ENCODE measurements at places on chromosomes 2 and 18.

- no peak for DNase-seq
Observed at GRCh38 chr2:126828491-126828890, 70.2 kb upstream of the TEX51 start.

DNA sequence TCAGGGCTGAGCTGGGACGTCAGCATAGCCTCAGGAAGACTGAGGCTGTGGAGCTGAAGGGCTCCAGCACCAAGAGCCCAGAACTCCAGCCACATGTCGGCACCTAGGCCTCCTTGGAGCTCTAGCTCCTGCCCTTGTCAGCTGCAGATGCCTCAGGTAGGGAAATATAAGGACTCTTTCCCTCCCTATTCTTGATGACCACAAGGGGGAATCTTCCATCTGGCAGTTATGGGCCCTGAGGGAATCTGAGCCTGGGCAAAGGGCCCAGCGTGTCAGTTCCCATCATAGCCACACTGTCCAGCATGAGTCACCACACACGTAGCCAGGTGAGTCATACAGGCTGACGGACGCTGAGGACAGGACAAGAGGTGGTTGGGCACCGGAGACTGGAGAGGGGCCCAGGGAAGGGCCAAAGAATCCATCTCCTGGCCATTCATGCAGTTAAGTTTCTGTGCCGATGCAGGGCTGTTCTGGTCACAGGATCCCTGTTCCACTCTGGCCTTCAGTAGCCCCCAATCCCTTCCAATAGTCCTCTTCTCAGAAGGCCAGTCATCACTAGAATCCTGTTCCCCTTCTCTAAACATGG lies 1.8 kb downstream of the MPV17 start:
- DNase-seq, result no peak

GRCh38 chr2:71531522-71532047 lies 78.2 kb downstream of the DYSF start:
- DNase-seq, result no peak

GRCh38 chr18:41391616-41392595 lies 563.1 kb upstream of the PIK3C3 start:
- DNase-seq, result peak; percentile 30

DNA sequence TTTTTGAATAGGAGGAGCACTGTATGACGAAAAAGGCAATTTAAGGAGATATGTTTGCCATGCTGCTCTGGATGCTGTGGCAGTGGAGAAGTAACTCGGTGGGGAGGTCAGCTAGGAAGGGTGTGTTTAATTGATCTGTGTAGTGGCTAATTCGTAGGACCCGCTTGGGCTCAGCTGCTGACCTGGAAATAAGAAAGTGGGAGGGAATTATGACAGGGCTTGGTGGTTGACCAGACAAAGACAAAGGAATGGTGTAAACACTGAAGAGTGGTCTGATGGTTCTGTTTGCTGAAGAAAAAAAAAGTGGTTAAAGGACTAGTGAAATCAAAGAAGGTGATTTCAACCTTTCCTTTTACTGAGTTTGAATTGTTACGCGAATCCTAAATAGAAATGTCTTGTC lies 146.0 kb downstream of the MAP4K4 start:
- DNase-seq, result no peak

DNA sequence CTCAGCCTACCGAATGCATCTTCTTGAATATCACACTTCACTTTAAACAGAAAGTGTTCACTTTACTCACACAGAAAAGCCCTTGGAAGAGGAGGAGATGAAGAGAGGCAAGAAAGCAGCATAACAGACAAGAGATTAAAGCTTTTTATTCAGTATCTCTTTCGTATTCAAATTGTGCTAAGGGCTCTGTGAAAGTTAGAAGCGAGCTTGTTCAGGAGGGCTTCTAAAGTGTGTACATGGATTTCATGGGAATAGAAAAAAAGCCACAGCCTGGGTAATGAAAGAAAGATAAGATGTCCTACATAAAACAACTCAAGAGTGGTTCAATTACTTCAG lies 531.9 kb downstream of the TMEM182 start:
- DNase-seq, result no peak

GRCh38 chr2:88857951-88858411 lies 166.5 kb downstream of the RPIA start:
- DNase-seq, result no peak

GRCh38 chr18:58175122-58175785 lies 131.2 kb downstream of the NEDD4L start:
- DNase-seq, result no peak

- DNase-seq, result no peak
Observed at GRCh38 chr2:150133623-150134022, 353.8 kb downstream of the RND3 start.

- peak; percentile 66 for DNase-seq
Observed at GRCh38 chr2:227761740-227762476, 16.2 kb downstream of the SCYGR8 start.

GRCh38 chr2:69554981-69555380 lies 88.6 kb downstream of the AAK1 start:
- DNase-seq, result no peak

GRCh38 chr18:13378150-13378549 lies 159.6 kb downstream of the LDLRAD4 start:
- no peak for DNase-seq

DNA sequence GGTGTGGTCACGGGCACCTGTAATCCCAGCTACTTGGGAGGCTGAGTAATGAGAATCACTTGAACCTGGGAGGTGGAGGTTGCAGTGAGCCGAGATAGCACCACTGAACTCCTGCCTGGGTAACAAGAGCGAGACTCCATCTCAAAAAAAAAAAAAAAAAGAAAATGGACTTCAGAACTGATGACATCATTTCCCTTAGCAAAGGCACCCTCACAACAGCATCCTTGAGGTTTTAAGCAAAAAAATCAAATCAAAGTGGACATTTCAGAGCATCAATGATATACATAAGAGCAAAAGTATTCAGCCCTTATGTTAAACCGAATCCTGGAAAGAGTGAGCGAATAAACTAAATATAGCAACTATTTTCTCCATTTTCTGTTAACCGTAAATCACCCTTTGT lies 45.3 kb downstream of the EPB41L3 start:
- DNase-seq, result no peak

DNA sequence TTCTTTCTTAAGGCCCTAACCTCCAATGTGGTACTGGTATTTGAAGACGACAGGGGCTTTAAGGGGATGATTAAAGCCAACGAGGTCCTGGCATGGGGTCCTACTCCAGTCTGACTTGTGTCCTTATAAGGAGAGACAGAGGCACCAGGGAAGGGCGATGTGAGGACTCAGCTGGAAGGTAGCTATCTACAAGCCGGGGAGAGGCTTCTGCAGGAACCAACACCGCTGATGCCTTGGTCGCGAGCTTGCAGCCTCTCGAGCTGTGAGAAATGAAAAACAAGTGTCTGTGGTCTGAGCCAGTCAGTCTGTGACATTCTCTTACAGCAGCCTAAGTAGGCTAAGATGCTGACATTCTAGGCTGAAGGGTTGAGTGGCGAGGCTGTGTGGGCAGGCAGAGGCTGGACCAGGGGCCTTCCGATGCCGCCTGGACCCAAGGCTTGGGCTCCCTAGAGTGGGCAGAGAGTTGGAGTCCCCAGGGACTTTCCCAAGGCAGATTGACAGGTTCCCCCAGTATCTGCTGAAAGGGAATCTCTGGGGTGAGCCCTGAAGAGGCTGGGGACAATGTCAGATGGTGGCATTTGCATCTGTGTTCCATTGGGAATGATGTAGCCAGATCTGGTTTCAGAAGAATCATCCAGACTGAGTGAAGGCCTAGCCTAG lies 322.9 kb upstream of the HS6ST1 start:
- no peak for DNase-seq

GRCh38 chr2:70837980-70838925 lies 2.6 kb upstream of the CD207 start:
- no peak for DNase-seq

DNA sequence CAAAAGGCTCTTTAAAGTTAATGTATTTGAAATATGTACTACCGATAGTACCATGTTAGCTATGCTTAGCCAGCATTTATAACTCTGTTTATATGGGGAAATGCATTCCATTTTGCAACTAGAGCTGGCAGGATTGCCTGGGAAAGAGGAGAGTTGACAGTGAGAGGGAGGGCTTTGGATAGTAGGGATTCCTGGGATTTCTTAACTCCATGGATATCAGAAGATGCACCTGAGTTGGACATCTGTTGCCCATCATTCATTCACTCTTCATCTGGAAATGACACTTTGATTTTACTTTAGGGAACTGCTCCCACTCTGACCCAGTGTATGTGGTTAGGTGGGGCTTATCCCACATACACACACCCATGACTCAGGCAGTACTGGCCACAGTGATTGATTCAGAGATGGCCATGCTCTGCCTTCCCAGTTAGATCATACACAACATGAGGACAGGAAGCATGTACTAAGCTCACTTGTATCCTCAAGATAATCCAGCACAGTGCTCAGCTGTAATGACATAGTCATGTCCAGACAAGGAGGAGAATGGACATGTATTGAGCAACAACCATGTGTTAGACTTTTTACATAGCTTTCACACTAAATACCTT lies 248.8 kb downstream of the MREG start:
- DNase-seq, result no peak

DNA sequence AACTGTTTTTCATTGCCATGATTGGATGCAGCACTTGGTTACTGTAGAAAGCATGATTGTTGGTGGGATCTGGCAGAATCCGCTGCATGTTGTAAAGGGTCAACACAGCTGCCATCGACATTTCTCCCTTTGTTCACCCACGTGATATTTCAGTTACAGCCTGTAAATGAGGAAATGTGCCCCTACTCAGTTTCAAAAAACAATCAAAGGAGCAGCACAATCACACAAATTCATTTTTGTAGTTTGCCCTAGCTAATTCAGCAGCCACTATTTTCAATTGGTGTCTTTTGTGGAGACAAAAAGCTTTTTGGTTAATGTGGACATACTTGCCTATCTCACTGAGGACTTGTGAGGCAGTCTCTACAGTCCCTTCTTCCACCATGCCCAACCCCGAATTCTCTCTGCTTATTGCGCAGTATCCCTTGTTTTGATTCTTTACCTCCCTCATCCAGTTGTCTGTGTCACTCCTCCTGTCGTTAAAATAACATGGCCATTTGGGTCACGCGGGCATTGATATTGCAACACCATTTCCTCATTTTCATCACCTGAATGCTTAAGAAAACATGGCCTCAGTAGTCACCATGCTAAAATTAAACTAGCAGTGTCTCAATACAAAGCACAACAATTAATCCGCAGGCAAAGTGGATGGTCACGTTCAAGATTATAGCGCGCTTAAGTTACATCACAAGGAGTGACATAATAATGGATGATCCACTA lies 6.4 kb upstream of the PROC start:
- DNase-seq, result no peak

- DNase-seq, result no peak
Observed at GRCh38 chr2:97870396-97870843, 125.3 kb downstream of the TMEM131 start.

GRCh38 chr2:2173633-2174032 lies 157.4 kb downstream of the MYT1L start:
- no peak for DNase-seq

DNA sequence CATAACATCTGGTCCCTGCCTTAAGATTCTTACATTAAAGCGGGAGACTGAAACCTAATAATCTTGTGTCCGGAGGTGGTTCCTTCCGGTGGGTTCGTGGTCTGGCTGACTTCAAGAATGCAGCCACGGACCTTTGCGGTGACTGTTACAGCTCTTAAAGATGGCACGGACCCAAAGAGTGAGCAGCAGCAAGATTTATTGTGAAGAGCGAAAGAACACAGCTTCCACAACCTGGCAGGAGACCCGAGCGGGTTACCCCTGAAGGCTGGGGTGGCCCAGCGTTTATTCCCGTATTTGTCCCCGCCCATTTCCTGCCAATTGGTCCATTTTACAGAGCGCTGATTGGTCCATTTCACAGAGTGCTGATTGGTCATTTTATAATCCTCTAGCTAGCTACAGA lies 122.3 kb upstream of the SIX2 start:
- no peak for DNase-seq

DNA sequence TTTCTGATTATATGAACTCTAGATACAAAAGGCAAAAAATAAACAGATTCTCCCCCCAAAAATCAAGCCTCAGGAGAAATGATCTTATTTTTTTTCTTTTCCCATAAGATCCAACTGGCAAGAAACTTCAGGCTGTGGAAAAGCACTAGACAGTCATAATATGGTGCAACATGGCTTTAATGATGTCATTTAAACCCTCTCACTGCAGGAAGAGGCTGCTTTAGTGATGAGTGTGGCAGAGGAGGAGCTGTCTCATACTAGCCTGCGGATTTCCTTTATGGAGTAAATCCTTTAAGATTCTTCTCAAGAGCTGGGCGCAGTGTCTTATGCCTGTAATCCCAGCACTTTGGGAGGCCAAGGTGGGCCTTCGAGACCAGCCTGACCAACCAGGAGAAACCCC lies 83.3 kb upstream of the CD28 start:
- no peak for DNase-seq

GRCh38 chr2:107412209-107412904 lies 414.3 kb upstream of the RGPD4 start:
- DNase-seq, result no peak

DNA sequence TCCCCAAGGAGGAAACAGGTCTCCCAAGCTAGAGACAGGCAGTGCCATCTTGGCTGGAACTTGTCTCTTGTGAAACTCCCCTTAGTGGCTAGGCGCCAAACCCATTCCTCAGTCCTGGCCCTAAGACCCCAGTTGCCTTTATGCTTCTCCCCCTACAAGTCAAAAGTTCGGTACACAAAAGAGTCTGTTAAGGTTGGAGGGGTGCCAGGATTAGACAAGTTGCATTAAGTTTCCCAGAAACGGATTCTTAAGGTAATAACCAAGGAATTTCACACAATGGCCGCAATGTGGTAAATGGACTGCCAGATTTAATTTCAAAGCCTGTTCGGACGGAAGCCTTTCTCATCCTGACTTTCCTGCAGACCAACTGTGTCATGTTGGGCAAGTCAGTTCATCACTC lies 80.7 kb downstream of the CCBE1 start:
- DNase-seq, result no peak

DNA sequence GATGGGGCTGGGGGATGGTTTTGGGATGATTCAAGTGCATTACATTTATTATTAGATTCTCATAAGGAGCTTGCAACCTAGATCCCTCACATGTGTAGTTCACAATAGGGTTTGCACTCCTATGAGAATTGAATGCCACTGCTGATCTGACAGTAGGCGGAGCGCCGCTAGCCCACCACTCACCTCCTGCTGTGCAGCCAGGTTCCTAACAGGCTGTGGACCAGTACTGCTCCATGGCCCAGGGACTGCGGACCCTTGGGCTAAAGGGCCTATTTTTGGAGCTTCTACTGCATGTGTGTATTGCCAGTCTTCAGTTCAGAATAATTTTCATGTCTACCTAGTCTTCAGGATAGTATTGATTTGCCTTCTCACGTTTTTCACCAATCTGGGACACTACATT lies 165.3 kb upstream of the TWIST2 start:
- DNase-seq, result no peak

GRCh38 chr2:233096006-233096405 lies 35.9 kb downstream of the INPP5D start:
- DNase-seq, result no peak

DNA sequence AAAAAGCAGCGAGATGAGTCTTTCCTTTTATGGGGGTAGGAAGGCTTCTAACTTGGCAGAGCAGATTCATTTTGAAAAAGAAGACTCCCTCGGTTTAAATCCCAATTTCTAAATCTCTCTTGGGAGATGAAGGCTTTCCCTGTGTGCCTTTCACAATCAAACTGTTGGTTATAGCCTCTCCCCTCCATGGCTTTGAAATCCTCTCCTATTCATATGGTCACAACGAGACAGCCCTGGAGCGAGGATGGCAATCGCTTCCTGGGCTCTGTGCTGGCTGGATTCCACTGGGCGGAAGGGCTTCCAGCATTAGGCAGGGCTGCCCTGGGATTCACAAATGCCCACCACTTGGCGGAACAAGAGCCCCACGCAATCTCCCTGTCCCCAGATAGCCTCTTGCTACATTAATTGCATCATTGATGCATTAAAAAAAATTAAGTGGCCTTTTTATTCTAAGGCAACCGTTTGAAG lies 1.6 kb downstream of the CAVIN2 start:
- DNase-seq, result no peak

All from left renal cortex interstitium (tissue), 4 donors.